ENCODE measurements at places on chromosomes 16 and 17.

- DNase-seq, result no peak
These were observed 132.6 kb downstream of the ZNF778 start for GRCh38 chr16:89349947-89350633.

DNA sequence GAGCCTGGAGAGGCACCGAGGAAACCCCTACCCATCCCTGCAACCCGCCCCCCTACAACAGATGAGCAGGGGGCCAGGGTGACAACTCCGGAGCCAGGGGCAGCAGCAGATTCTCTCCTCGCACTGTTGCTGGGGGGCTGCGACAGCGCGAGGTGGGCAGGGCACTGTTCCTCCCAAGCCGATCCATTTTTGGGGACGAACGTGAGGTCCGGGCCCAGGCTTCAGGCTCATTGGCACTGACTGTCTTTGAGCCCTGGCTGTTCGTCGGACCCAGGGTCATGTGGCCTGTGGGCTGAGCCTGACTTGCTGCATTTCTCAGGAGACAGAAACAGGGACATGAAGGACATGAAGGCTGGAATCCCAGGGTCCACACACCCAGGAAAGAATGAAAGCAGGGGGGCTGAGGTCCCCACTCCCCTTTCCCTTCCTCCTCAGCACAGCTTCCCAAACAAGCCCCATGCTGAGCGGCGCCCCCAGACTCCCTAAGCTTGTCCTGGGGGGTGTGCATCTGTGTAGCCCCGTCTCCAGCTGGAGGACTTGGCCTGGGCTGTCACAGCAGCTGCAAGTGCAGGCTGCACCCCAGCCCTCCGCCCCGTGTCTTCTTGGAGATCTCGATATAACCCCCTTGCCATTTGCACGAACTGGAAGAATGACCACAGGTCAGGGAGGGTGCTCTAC, 18.7 kb downstream of the CEP295NL start:
- DNase-seq, result peak; percentile 68

- no peak for DNase-seq
These were observed 87.8 kb downstream of the PLCG2 start for GRCh38 chr16:81866820-81867440.

DNA sequence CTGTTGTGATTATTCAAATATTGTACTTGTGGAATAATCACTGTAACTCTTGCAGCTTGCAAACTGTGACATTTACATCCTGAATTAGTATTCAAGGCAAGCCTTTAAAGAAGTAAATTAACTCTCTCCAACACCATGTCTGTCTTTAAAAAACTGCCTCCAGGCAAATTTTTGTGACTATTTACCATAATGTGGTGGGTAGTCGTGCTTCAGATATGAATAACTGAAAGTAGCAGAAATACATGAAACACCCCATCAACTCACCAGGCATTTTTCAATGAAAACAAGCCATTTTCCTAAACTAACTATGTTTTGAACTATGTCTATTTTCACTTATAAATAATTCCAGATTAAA, 217.4 kb upstream of the PSMD7 start:
- DNase-seq, result no peak

- DNase-seq, result no peak
These were observed 12.0 kb upstream of the TMEM106A start for GRCh38 chr17:43199633-43200032.

- peak; percentile 57 for DNase-seq
These were observed 15.9 kb upstream of the SLC38A10 start for GRCh38 chr17:81310949-81311550.

- DNase-seq, result no peak
These were observed 11.9 kb upstream of the CHMP6 start for GRCh38 chr17:80979547-80980378.

Measured in eye (tissue), 1 donor.